Activated CD4-positive, alpha-beta T cell treated with anti-CD3 and anti-CD28 coated beads, Interleukin-2, Interleukin-4, amounts not matched to agents 100 ng/mL and 50 ng/mL, durations not matched to agents 16 hours and 8 hours (primary cell): ENCODE measurements at places on chromosomes 4 and X.

DNA sequence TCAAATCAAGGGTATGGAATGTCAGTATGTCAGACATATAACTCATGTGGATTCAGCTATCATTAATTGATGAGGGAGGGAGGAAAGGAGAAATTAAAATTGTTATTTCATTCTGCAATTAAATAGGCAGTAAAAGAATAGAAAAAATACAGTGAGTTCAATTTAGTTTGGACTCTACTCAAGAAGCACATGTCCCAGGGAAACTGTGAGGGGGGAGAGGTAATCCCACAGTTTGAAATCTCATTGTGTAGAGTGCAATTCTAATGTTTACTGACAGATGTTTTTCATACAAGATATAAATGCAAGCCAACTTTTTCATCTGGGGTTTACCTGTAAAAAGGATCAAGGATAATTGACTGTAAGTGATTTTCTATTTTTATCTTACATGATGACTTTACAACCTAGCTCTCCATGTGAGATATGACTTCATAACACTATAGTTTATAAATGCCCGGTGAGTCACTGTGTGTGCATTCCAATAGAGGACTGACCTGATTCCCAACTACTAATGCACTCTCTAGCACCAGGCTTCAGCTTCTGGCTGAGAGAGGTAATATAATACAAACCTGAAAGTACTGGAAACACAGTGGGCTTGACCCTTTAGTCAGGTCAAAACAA is 35.2 kb upstream of the SCD5 start:
- DNase-seq, result no peak

- DNase-seq, result no peak
Observed at GRCh38 chr4:123649250-123649644, 252.7 kb downstream of the SPRY1 start.

DNA sequence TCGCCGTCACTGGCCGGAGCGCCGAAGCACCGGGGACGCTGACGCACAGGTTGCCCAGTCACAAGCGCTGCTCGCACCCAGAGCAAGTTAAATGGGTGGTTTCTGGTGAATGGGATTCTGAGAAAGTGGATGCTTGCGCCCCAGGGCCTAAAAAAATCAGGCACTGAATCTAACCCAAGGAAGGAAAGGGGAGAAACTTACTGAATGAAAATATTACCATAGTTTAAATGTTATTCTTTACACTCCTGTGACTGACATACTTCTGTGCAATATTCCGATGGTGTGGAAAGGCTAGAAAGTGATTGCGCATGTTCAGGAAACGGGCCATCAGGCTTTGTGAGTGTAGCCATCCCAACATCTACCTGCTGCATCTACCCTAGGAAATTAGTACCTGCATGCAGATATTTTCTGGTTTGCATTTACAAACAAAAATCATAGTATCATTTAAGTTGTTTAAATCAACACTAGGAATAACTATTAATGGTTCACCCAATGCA is 838 bp upstream of the ABCG2 start:
- DNase-seq, result no peak

GRCh38 chrX:49270249-49270921 is 792 bp downstream of the PPP1R3F start:
- no peak for DNase-seq

DNA sequence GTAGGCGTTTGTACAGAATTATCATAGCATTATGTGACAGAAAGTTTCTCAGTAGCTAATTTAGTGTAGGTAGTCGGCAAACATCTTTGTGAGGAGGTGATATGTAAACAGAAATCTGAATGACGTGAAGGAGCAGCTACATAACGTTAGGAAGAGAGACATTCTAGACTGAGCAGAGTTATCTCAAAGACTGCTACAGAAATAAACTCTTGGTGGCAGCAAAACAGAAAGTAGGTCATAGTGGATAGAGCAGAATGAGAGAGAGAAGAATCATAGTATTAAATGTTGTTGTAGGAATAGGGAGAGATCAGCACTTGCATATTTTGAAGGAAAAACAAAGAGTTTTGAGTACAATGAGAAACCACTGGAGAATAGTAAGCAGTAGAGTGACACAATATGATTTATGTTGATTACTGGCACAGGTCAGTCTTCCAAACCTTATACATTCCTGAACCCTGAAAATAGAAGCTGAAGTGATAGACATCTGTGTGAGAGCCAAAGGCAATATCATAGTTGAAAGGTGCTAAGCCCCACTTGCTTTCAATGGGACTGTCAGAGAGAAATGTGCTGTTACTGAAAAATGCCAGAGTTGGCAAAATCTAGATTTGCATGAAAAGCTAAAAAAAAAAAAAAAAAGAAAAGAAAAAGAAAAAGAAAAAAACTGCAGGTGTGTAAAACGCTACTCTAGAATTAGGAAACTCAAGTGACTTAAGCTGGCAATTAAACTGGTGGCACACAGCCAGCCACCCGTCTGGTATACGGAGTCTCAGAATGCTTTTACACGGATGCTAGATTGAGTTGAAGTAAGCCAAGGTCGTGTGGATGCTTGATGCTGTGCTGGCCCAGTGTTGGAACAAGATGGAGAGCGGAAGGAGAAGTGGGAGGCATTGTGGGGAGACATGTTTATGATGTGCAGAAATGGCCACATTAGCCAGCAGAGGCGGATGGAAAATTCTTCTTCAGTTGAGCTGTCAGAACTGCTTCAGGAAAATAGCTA is 750.2 kb upstream of the HS3ST1 start:
- DNase-seq, result no peak

DNA sequence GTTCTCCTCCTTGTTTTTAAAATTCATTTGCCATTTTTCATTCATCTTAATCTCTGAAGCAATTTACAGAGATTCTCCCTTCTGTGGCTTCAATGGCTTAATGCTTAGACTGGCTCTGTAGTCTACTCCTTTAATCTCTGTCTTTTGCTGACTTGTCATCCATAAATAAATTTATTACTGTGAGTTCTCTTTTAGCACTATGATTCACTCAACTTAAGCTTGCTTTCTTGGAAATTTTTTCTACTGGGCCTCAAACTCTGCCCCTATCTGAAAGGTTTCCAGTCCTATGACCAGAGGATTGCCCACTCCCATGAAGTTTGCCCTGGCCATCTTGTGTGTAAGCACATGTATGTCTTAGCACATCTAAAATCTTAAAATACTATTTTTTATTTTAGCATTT is 251.1 kb downstream of the DCLK2 start:
- DNase-seq, result no peak

DNA sequence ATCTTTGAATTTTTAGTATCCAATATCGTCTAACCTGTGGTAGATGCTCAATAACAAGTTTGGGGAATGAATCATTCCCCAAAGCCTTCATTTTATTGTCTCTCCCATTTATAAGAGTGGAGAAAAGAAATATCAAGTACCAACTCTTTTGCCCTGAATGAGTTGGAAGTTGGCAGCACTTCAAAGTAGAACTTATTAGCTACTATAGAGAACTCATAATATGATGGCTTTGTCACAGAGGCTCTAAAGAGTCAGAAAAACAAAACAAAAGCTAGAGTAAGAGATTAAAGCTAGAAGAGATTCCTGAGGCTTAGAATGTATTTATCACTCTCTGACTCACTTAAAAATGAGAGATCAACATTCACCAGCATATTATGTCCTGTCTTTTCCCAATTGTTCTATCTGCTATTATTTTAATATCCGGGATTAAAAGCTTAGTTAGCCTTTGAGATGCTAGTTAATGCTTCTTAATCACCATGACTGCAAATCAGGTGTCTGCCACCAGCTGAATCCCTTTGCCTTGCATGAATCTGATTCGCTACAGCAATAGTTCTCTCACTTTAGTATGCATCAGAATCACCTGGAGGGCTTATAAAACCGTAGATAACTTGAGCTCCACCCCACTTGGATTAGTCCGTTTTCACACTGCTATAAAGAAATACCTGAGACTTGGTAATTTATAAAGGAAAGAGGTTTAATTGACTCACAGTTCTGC is 77.9 kb downstream of the PALLD start:
- DNase-seq, result no peak

GRCh38 chr4:151888367-151888866 is 127.6 kb upstream of the GATB start:
- no peak for DNase-seq

GRCh38 chr4:153335665-153336064 is 8.8 kb upstream of the MND1 start:
- DNase-seq, result no peak

DNA sequence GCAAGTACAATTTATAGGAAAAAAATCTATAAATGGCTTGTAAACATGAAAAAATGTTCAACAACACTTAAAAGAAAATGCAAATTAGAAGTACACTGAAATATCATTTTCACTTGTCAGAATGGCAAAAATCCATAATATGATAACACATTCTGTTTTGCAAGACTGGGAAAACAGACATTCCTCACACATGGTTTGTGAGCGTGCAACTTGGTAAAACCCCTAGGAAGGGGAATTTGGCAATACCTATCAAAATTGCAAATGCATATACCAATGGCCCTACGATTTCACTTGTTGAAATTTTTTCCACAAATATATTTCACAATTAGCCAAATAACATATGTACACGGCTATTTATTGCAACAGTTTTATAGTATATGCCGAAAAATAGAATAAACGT is 31.4 kb downstream of the TBC1D9 start:
- DNase-seq, result no peak

GRCh38 chr4:152508386-152508785 is 27.5 kb downstream of the FBXW7 start:
- no peak for DNase-seq

GRCh38 chr4:156557920-156558319 is 413.7 kb downstream of the PDGFC start:
- DNase-seq, result no peak

DNA sequence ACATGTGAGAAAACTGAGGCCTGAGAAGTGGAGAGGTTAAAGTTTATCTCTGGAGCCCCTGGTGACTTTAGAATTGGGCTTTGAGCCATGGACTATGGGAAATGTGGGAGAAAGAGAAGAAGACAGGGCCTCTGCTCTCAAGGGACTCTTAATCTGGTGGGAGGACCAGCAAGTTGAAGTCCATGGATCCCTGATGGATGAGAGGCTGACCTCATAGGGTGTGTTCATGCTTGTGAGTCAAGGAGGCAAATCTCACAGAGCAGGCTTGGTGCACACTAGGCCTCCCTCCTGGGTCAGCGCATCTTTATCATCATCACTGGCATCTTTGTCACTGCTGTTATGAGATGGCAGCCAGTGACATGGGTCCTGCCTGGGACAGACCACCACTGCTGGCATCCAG is 211.9 kb downstream of the AFAP1 start:
- DNase-seq, result no peak

- DNase-seq, result no peak
Observed at GRCh38 chrX:55028040-55028439, 2.7 kb downstream of the ALAS2 start.

- DNase-seq, result no peak
Observed at GRCh38 chrX:19686876-19687275, 171.6 kb upstream of the MAP3K15 start.

DNA sequence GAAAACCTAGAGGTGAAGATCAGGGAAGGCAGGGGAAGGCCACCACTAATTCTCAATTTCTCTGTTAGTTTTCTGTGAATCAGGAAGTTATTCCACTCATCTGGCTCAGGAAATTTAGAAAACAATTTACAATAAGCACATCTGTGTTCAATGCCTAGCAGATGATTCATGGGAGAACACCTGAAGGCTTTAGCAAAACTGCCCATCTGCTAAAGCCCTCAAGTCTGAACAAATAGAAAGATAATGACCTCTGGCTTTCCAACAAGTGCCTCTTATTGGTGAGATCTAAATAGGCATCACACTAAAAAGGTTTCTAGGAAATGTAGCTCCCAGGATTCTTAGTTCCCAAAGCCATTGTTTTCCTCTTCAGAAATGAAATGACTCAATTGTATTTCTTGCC is 122.1 kb upstream of the GNPDA2 start:
- DNase-seq, result no peak

DNA sequence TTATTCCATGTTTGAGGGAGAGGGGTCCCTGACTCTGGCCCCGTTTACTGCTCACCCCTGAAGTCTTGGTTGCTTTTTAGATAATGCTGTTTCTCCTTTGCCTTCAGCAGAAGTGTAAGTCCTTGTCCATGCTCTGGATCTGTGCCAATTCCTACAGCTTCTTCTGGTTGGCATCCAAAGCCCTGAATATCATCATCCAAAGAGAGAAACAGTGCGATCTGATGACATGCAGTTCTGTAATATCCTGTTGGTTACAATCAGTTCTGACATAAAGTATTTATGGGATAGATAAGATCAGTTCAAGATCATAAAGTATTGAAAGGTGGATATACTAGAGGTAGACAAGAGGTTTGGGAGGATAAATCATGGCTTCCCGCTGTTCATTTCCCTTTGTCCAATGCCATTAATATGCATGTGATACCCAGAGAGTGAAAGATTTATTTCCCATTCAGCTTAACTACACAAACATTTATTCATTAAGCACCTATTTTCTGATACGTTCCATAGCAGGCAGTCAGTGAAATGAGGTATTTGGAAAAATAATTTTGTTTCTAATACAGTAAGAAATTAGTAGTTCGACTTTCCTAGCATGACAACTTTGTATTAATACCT is 53.2 kb upstream of the TMEM150C start:
- DNase-seq, result no peak

GRCh38 chr4:62191451-62192240 is 991.5 kb downstream of the ADGRL3 start:
- DNase-seq, result no peak

DNA sequence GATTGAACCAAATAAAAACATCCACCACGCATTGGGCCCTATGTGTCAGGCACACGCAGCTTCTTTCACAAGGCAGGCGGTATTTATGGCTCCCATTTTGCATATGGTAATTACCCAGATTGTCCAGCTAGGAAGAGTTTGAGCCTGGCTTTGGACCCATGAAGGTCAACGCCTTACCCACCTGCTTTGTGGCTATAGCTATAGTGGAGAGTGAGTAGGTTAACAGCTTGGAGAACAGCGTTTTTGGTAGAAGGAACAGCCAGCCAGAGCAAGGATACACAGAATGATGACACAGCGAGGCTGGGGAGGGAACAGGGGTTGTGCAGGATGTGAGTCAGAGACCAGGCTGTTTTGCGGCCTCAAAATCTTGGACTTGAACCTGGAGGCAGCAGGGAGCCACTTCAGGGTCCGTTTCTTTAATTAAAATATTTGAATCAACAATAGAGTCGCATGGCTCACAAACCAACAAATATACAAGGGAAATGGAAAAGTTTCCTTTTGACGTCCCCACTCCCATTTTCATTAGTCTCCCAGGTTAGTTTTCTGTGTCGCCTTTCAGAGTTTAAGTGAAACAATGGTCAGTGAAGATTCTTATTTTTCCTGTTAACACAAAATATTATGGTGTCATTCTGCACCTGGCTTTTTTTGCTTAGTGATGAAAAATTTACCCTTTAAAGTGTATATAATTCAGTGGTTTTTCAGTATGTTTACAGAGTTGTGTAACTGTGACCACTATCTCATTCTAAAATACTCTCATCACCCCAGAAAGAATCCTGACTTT is 118.2 kb upstream of the STX18 start:
- DNase-seq, result no peak

DNA sequence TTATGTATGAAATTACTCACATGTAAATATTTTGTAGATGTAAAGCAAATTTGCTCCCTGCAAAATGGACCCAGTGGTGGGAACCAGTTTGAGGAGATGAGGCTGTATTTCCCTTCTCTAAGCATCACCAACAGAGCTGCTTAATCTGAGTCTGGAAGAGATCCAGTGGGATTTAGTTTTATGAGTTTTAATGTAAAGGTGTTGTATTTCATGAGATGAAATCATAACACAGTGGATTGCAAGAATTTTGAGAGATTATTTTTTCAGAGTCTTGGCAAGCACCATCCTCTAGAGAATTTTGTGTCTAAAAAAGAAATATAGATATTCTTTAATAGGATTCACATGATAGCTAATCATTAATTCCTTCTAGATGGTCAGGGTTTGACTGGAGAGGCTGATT is 35.6 kb upstream of the SFRP2 start:
- no peak for DNase-seq
